ENCODE measurements at places on chromosomes 1 and 21.

DNA sequence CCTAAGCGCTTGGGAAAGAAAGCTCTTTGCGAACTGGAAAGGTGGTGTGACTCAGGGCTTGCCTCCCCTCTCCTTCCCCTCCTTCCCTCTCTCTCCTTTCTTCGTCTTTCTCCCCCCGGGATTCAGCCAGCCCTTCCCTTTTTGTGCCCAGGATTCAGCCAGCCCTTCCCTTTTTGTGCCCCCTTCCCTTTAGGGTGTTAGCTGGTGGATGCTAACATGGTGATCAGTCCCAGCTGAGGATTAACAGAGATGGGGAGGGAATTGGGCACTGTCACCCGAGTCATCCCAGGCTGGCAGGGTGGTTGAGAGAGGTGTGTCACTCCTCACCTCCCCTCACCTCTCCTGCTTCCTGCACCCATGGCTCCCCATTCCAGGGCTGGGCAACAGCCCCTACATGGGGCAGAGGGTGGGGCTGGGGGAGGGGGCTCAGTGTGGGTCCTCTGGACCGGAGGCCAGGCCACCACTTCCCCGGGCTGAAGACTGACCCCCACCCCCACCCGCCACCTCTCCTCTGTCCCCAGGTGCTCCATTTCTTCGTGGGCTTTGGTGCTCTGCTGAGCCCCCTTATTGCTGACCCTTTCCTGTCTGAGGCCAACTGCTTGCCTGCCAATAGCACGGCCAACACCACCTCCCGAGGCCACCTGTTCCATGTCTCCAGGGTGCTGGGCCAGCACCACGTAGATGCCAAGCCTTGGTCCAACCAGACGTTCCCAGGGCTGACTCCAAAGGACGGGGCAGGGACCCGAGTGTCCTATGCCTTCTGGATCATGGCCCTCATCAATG lies 51.5 kb downstream of the ELK4 start:
- no peak for DNase-seq

GRCh38 chr1:66342707-66343106 lies 191.2 kb upstream of the SGIP1 start:
- no peak for DNase-seq

DNA sequence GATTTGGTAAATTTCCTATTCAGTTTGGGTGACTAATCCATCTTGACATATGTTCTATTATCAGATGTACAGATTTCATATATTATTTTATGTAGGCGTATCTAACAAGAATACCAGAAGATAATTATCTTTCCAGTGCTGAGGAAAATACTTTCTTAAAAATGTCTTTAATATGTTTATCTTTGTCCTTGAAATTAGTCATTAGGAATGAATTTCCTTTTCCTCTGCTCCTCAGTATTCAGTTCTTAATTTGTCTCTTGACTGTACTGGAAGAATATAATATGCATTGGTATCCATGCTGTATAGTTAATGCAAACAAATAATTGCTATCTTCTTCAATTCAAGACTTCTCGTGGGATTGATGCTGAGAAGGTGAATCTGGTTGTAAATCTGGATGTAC lies 6.6 kb downstream of the DDX20 start:
- no peak for DNase-seq

DNA sequence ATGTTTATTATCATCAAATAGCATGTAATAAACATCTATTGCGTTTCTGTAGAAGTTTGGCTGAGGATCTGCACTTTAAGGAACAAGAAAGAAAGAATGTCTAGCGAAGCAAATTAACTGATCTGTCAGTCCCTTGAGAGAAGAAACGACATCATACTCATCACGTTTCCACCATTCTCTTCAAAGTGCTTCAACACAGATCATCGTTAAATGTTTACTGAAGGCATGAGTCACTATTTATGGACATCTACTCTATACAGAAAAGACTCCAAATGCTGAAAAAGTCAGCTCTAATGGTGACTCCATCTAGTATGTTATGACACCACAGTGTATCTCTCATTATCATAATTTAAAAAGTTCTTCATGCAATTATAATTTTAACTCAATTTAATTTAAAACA lies 369.1 kb downstream of the RGS7 start:
- no peak for DNase-seq

- DNase-seq = no peak
These were observed 10.1 kb upstream of the AVPR1B start for GRCh38 chr1:206127336-206127735.

DNA sequence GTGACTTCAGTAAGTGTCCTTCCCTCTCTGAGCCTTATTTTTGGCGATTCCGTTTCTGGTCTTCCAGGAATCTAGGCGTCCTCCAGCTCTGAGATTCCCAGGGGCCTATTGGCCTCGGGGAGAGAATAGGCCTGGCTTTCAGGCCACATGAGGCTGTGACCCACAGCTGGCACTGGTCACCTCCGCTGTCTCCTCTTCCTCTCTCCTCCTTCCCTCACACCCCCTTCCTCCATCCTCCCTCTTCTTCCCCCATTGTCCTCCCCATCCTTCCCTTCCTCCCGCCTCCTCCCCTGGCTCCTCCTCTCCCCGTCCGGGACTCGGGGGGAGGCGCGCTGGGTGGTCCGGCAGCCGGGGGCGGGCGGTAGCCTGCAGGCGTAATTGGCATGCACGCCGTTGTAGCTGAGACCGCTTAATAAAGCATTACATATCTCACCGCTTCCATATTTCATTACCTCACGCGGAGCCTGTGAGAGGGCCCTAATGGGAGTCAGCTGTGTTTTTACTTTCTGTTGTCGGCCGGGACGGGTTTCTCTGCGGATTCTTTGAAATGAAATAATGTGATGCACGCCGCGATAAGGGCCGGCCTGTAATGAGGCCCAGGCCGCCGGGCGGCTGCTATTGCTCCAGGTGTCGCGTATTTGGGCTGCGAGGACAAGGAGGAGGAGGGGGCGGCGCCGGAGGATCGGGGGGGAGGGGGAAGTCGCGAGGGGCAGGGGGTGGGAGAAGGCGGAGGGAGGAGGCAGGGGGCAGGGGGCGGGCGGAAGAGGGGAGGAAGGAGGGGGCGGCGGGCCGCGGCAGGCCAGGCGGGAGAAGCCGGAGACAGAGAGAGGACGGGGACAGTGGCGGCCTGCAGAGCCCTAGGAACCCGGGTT lies 95.3 kb downstream of the FOXD2 start:
- DNase-seq = no peak

DNA sequence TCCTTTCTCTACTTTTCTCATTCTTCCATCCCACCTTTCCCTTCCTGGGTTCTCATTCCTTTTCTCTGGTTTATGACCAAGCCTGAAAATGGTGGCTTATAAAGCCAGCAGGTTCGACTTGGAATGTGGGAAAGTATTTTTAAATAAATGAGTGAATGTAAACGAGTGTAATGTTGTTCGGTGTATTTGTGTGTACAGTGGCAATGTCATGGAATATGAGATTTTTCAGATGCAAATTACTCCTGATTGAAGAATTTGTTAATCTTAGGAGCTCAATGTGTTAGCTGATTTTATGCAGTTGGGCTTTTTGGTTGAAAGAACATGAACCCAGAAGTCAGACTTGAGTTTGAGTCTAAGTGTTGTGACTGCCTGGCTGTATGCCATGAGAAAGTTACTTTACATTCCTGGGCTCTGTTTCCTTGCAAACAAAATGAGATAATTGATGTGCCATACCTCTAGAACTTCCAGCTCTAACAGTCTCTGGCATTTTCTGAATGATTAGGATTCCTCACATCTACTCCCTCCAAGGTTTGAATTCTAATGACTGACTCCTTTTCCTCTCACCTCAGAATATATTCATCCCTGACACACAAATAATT lies 6.6 kb downstream of the SGIP1 start:
- no peak for DNase-seq

DNA sequence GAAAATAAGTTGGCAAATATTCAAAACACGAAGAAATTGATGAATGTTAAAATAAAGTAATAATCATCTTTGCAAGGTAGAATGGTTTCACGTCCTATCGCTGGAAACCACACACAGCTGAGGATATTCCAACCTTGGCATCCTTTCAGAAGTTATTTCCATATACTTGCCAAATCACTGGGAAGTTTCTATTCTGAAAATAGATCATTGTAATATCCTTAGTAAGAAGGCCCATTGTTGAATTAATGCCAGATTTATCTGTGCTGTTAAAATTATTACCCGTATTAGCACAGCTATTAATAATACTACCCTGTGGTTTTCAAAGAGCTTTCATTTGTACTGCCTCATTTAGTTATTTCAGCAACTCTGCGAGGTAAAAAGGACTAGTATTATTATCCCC lies 81.1 kb downstream of the OLFM3 start:
- DNase-seq = no peak

- no peak for DNase-seq
These were observed 39.5 kb downstream of the LRRC71 start for GRCh38 chr1:156959925-156960324.

DNA sequence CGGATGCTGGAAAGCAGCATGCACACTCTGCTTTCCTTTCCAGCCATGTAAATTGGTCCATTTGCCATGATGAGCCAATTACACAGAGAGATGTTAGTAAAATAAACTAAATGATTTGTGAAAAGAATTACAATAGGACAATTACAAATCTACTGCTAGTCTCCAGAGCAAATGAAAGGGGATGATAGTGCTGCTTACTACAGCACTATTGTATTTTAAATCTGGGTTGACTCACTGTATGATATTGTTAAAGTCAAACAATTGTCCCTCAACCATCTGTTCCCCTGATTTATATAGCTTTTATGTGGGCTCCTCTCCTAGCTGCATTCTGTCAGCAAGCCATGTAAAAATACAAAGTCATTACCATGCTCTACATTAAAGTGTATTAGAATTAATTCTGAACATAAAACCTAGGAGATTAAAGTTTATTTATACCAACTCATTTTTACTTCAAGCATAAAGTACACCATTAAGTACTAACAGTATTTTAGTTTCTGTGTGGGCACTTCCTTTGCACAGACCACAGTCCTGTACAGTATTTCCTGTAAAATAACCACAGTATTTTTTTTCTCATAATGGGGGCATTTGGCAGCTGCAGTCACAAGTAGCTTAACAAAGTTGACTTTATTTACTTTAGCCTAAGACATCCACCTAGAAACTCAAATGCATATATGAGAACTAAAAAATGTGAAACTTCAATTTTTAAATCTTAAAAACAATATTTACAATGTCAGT lies 135.8 kb downstream of the VAV3 start:
- DNase-seq = no peak

DNA sequence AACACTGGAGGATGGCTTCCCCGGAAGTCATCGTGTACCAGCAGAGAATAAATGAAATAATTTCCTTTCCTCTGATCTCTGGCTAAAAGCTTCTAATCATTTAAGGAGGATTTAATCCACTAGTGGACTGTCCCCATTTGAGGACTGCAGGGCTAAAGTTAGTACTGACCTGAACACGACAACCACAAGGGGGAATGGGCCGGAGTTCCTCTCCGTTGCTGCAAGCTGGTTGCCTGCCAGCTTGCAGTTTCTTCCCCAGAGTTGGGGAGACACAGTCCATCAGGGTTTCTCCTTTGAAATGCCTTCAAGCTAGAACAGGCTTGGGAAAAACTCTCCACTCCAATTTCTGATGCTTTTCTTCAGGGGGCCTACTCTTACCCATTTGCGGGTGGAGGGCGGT lies 35.5 kb upstream of the NPL start:
- no peak for DNase-seq

DNA sequence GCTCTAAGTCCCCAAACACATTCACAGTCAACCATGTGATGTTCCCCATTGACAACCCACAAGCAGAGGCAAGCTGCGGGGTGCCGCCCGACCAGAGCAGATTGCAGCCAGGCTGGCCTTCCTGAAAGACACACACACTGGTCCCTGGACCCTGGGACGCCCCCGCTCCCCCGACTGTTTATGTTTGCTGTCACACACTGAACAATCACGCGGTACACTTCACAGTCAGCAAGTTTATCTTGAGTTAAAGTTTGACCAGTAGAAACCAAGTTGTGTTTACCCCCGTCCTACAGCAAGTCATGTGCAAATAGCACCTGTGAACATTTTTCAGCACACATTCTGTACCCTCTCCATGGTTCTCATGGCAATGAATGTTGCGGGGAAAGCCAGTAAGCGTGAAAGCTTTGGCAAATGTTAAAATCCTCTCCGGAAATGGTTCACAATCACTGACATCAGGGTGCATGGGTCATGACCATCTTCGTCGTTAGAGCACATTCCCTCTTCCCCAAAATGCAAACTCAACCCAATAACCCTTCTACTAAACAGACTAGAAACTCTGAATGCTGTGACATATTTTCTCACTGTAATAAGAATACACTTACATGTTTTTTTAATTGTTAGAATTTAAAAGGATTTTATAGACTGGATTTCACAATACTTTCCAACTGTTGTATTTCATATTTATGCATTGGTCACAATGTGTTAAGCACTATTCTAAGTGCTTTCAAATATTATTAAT lies 33.3 kb upstream of the IRF2BP2 start:
- no peak for DNase-seq

DNA sequence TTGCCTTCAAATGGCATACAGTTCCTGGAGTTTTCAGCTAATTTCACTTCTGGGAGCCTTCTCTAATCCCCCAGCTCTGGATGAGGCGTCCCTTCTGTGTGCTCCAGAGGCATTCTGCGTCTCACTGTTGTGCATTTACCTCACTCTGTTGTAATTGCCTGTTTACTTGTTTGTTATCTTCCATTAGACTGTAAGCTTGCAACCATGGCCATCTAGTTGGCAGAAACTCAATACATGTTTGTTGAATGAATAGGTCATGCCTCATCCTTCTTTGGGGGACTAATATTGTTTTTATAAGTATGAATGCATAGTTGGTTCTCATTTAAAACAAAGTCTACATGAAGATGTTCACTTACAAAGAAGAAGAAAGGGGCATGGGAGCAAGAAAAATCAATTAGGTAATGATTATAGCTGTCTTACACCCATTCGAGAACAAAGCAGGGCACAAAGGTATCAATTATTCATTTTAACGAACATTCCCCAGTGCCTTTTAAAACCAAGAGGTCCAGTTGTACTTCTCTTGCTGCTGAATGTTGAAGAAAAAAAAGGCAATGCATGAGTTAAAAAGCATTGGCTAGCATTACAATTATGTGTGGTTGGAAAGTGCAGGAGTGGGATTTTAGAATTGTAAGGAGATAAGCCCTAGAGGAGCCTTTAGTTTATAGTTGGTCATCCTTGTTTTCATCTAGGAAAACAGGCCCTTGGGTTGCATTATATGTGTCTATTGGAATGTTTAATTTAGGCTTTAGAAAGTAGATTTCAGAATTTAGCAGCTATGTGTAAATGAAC lies 6.0 kb downstream of the RGL1 start:
- DNase-seq = no peak

DNA sequence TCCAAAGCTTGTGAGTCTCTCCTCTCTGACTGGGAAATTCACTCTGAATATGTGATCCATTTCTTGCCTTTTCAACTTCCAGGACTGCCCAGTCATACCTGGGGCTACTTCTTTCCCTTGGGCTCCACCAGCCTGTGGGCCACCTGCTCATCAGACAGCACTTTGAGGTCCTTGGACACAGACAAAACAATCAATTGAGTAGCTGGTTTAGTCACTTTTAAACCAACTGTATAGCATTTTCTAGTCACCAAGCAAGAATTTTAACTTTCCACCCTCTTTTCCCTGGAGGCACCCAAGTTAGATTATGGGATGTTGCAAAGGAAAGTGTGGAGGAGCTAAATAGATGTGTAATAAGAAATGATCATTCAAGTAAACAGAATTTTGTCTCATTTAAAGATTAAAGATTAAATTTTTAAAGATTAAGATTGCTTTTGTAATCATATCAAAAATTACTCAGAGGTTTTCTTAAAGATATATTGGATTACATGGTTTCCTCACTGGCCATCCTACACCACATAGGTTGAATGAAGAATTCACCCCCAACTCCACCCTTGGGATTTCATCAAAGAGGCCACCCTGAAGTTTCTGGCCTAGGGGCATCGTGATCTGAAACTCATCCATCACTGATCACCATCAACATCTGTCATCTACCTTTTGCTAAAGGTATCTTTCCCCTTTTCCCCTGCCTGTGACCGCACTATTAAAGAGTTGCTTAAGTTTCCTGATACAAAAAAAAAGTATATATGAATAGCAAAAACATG lies 219.2 kb upstream of the NR5A2 start:
- DNase-seq = no peak
